ENCODE measurements at places on chromosomes 7 and 10.

GRCh38 chr10:21531164-21531563 lies 2.9 kb upstream of the MLLT10 start:
- no peak for DNase-seq

GRCh38 chr7:25313526-25313925 lies 85.2 kb upstream of the NPVF start:
- no peak for DNase-seq

DNA sequence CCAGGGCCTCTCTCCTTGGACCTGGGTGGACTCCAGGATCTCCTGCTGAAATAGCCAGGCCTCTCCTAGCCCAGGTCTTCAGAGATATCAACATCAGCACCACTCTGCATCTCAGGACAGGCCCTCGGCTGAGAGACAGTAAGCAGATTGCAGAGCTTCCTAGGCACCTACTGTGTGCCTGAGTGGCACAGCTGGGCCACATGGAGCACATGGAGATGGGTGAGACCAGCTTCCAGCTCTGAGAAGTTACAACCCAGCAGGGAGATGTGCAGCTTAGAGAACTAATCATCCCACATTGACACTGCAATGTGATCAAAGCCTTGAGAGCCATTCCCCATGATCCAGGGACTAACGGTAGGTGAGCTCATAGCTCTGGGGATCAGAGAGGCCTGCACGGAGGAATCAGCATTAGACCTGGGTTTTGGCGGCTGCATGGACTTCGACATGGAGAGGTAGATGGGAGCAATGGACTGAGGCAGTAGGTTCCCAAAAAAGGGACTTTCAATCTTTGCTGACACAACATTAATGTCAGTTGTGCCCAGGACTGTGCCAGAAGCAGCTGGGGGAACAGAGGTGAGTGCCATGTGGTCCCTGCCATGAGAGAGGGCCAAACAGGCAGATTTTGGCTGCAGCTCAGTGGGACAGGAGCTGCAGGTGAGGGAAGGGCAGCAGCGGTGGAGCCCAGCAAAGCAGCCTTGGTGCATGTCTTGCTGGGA lies 76.0 kb upstream of the LEP start:
- no peak for DNase-seq

GRCh38 chr7:140667476-140667875 lies 5.3 kb upstream of the ADCK2 start:
- DNase-seq: no peak

DNA sequence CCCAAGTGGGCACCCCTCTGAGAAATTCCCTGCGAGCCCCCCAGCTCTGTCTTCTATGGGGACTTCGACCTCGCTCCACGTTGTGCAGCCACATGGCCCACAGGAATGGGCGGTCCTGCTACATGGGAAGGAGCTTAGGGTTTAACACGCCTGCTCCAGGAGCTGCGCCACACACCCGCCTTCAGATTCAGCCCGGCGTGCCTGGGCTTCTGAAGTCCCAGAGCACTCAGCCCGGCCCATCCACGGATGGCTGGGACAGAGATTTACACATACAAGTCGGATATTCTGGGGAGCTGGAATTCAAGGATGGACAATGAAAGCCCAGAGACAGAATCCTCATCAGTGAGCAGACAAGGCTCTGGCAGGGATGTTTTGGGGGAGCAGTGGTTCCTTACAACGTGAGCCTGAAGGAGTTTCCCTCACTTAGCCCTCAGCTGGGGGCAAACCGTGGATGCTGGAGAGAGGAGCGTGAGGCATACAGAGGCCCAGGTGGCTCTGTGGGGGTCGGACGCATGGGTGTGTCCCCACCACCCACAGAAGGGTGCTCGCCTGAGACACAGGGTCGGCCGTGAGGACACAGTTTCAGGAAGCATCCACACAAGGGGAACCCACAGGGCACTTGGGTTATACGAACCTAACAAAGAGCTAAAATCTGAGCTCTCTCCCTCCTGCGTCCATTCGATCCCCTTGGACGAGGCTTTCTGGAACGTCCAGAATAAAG lies 372.9 kb downstream of the DNAJB6 start:
- peak; percentile 8 for DNase-seq
